ENCODE measurements at places on chromosomes 13 and 19.

- no peak for DNase-seq
Observed at GRCh38 chr13:94112731-94113130, 366.8 kb downstream of the DCT start.

DNA sequence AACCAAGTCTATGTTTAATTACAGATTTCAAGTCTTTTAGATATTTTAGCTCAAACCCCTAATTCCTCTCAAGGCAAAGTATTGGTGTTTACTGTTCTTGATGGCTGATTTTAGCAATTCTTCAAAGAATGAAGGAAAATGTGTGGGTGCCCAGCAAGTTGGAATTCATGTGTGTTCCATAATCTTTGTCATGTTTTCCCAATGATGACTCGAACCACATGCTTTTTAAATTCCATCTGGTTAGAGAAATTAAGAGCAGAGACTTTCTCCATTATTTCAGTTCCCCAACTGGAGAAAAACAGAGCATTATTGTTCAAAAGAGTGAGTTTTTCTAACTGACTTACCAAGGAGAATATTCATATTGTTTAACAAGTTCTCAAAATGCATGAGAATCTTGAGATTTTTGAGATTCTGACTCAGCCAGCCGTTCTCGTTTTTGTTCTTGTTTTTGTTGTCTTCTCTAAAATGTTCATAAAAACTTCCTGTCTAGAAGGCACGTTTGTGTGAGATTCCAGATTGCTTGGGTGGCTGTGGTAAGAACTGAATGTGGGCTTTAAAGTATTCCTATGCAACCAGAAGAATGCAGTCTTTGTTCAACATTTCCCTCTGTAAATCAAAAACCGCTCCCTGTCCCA is 404.7 kb downstream of the IRS2 start:
- no peak for DNase-seq

- DNase-seq, result peak; percentile 1
Observed at GRCh38 chr13:104170980-104171555, 1104.9 kb upstream of the SLC10A2 start.

GRCh38 chr13:95470574-95471366 is 81.8 kb upstream of the CLDN10 start:
- no peak for DNase-seq

DNA sequence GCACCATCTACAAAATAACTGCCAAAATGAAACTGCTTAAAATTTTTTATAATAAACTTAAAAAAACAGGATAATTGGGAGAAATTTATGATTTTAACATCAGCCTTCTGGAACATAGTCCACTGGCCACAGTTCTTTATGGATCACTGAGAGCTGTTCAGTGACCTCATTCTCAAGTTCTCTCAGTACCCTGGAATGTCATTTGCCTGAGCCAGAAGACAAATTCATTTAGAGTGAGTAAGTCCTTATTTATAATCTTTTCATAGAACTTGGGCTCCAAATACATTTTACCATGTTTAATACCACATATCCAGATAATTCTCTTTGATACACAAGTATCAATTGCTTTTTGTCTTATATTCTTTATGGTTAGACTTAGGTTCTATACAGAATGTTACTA is 87.6 kb downstream of the CAB39L start:
- no peak for DNase-seq

DNA sequence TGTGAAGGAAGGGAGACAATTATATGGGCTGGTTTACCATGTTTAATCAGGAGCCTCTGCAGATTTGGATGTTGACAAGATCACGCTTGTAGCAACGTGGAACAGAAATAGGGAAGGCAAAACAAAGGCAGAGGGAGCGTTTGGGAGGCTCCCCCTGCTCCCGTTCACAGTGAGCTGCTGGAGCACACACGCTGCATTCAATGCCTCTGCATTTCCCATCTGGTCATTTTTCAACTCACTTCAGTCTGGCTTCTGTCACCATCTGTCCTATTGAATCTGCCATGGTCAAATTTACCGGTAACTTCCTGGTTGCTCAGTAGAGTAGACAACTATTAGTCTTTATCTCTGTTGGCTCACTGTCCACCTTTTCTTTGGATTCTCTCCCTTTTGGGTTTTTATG is 91.0 kb downstream of the NHLRC3 start:
- no peak for DNase-seq

GRCh38 chr13:52399708-52400107 is 6.3 kb downstream of the THSD1 start:
- peak; percentile 20 for DNase-seq

GRCh38 chr13:49409008-49409407 is 34.9 kb downstream of the CAB39L start:
- DNase-seq, result no peak

DNA sequence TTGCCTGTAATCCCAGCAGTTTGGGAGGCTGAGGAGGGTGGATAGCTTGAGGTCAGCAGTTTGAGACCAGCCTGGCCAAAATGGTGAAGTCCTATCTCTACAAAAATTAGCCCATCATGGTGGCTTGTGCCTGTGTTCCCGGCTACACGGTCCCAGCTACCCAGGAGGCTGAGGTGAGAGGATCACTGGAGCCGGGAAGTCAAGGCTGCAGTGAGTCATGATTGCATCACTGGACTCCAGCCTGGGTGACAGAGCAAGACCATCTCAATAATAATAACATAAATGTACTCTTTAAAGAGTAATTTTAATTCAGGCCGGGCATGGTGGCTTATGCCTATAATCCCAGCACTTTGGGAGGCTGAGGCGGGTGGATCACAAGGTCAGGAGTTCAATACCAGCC is 38.7 kb downstream of the SKA3 start:
- no peak for DNase-seq

DNA sequence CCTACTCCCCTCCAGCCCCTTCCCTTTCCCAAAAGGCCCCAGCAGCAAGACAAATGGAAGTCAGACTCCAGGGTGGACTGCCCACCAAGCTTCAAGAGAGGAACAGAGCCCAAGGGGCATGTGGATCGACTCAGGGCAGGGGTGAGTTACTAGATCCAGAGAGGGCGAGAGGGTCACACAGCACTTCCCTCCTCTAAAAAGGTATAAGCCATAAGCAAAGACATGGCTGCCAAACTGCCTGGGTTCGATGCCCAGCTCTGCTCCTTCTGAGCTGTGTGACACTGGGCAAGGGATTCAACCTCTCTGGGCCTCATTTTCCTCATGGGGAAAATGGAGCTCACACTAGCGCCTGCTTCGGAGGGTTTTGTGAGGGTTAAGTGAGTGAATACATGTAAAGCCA is 3.8 kb downstream of the PPP1R14A start:
- no peak for DNase-seq

DNA sequence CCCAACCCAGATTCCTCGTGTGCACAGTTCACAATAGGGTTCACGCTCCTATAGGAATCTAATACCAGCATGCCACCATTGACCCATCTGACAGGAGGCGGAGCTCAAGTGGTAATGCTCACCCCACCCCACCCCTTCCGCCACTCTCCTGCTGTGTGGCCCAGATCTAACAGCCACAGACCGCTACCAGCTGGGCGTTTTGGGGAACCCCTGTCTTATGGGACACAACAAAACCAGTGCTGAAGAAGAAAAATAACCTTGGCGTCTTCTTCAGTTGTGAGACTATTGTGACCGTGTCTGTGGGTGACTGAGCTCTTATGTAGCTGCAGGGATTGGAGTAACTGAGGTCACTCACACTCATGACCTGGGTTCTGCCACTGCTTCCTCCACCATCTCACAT is 5.2 kb upstream of the OR10H1 start:
- no peak for DNase-seq

GRCh38 chr19:48303367-48303766 is 22.0 kb upstream of the EMP3 start:
- DNase-seq, result no peak

DNA sequence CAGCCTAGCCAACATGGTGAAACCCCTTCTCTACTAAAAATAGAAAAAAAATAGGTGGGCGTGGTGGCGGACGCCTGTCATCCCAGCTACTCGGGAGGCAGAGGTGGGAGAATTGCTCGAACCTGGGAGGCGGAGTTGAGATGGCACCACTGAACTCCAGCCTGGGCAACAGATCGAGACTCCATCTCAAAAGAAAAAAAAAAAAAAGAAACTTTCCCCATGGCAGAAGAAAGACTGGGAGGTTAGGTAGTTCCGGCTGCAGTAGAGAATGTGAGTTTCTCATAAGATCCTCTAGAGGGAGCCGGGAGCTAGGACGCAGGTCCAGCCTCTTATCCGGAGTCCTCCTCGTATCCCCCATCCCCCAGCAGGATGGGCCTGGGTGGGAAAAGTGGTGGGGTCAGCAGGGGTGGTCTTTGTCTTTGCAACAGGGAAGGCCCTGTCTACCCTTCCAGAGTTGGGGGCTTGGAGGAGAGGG is 13.2 kb upstream of the CREB3L3 start:
- peak; percentile 64 for DNase-seq

GRCh38 chr19:35090506-35091214 is 25.0 kb upstream of the FXYD3 start:
- DNase-seq, result peak; percentile 56

All from OCI-M1 (cell line).